ENCODE measurements at places on chromosomes 6 and 20.

- DNase-seq = no peak
Measured at GRCh38 chr6:104699593-104700329, 160.0 kb downstream of the HACE1 start.

DNA sequence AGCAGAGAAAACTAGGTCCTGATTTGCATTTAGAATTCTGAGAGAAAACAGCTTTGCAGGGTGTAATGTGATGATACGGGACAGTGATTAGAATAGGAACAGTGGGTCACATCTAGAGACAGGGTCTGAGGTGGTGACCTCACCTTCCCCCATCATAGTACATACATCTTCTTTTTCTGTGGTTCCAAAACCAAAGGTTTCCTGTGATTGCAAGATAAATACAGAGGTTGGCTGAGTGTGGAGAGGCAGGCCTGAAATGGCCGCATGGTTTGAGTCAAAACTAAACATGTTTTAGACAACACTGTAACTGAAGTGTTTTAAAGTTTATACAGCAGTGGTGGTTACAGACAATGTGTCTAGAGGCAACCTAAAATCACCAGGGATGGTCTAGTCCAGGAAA is 10.4 kb upstream of the NT5DC1 start:
- DNase-seq = peak; percentile 2

GRCh38 chr6:156774863-156775405 is 2.2 kb upstream of the ARID1B start:
- no peak for DNase-seq

- DNase-seq = no peak
Measured at GRCh38 chr6:129710450-129711270, 683 bp upstream of the ARHGAP18 start.

- no peak for DNase-seq
Measured at GRCh38 chr6:96907498-96907897, 9.8 kb upstream of the NDUFAF4 start.

GRCh38 chr6:154689493-154690255 is 43.5 kb upstream of the SCAF8 start:
- DNase-seq = no peak

- no peak for DNase-seq
Measured at GRCh38 chr20:44616604-44616964, 34.2 kb downstream of the PKIG start.

- DNase-seq = no peak
Measured at GRCh38 chr6:115945306-115945705, 115.4 kb downstream of the FRK start.

GRCh38 chr6:149201068-149201655 is 116.3 kb upstream of the TAB2 start:
- no peak for DNase-seq

GRCh38 chr20:57223648-57224489 is 42.6 kb downstream of the BMP7 start:
- no peak for DNase-seq

- no peak for DNase-seq
Measured at GRCh38 chr20:33095249-33095648, 15.8 kb downstream of the BPIFB4 start.

DNA sequence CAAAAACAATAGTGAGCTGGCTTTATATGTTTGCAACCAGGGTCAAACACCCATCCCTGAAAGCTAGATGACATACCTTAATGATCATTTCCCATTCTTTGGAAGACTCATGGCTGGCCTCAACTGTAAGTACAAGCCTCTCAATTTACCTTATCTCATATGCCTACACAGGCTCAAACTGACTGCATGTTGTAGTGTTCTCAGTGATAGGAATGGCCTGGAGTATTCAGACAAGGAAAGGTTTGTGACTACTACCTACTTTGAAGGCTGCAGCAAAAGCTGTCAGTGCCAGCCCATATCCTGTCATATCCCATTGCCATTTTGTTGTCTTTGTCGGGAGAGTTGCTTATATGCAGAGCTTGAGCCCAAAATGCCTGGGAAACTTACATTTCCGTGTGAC is 205.2 kb upstream of the MOCS1 start:
- no peak for DNase-seq

DNA sequence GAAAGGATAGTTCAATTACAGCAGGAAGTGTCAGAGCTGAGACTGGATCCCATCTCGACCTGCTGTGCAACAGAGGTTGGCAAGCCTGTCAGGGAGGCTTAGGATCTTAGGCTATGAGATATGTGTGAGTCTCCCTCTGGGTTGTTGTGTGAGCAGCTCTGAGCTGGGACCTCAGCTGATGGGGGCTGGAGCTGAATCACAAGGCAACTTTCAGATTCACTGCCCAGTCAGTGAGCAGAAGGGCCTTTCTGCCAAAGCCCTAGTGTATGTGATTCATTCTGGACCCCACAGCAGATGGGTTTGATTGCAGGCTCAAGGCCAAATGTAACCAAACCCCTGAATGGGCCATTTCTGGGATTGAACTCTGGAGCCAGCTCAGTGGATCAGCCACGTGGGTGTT is 4.5 kb downstream of the PI3 start:
- no peak for DNase-seq

DNA sequence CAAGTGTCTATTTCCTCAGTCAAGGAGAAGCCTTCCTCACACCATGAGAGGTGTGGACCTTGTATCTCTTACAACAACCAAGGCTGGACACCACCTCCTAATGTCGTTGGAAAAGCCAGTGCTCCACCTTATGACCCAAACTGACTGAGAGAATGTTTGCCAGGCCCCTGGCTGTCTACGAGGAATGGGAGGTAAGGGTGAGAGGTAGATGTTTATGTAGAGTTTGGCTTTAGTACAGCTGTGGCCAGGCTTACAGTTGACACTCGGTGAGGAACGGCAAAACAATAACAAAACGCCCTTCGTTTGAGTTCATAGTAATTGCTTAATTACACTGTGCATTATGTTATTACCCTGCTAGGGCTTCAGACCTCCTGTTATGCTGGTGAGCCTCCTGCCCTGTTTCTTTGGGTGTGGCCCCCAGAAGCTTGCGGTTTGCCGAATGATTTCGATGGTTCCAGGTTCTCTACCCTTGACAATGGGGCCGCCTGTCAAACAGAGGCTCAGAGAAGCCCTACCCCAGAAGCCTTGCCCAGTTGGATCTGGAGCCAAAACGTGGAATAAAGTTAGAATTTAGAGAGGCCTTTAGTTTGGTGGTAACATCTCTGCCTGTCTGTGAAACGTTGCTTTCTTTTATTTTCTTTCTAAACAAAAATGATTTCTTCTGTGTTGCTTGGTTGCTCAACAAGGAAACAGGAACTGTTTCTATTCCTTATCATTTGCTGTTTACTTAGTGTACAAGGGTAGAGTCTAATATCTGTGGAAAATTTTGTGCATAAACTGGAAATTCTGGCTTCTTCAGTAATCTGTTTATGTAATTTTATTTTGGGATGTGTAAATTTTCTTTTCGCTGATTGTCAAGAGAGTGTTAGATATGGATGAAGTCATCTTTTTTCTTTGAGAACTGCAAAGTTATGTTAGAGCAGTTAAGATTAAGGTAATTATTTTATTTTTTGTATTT is 60.4 kb upstream of the FOXQ1 start:
- no peak for DNase-seq

DNA sequence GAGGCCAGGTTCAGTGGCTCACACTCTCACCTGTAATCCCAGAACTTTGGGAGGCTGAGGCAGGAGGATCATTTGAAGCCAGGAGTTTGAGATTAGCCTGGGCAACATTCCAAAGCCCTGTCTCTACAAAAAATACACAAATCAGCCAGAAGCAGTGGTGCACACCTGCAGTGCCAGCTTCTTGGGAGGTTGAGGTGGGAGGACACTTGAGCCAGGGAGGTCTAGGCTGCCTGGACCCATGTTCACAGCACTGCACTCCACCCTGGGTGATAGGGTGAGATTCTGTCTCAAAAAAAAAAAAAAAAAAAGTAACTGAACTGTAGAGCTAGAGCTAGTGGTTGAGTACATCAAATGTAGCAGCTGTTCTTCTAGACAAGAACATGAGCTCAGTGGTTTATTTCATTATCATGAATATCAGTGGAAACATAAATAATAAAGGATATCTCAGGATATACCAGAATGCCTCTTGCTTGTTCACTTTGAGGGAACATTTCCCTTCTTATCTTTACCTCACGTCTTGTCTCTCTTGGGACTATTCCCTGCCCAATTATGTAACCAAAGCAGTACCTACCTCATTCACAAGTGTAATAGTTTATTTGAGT is 17.6 kb downstream of the NANP start:
- DNase-seq = no peak

DNA sequence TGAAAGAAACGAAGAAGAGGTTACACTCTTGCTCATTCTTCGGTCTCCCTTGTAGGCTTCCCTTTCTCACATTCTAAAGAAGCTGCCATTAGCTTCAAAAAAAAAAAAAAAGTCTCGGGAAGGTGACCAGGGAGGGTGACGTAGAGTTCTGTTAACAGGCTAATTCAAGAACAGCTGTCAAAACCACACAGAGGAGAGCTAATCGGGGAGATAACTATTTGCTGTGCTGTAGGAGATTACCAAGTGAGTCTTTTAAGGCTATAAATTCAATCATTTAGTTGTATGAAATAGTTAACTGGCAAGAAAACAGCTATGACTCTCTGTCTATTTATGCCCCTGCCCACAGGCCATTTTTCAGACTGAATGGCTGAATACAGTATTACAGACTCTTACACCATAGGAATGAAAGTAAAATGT is 256.8 kb downstream of the SYNE1 start:
- DNase-seq = no peak

DNA sequence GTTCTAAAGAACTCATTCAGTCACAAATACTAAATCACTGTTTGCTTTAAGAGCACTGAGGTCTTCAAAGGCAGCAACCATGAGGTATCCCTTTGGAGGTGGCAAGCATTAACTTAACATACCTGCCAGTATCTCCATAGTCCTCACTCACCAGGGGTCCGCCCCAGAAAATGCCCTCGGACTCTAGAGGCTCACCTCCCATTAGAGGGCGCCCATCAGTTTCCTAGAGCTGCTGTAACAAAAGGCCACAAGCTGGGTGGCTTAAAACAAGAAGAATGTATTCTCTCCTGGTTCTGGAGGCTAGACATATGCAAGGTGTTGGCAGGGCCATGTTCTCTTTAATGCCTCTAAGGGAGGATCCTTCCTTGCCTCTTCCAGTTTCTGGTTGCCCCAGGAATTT is 12.0 kb upstream of the RNGTT start:
- no peak for DNase-seq

DNA sequence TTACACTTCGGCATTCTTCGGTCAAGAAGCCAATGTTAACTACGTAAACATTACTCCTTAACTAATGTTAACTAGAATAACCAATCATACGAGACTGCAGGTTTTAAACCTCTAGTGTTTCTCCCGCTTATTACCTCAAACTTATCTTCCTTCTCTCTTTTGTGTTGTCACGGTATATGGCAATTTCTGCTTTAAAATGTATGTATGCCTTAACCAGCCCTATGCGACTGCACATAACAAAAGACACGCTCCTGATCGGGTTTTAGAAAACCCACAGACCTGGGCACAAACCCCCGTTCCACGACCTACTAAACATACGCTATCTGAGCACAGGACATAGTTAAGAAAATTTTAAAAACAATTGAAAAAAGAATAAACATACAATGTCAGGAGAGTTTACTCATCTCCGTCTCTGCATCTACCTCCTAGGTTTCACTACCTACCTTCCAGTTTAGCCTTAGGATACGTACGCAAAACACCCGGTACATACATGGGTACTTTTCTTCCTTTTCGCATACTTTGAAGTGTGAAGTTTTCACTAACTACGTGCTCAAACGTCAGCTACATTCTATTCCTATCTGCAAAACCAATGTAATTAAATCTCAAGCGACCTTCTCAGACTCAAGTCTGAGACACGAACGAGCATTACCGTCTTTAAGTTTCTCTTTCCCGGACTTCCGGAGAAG is 1.1 kb downstream of the CD164 start:
- no peak for DNase-seq

GRCh38 chr6:116994447-116994846 is 117.4 kb downstream of the RFX6 start:
- no peak for DNase-seq

GRCh38 chr20:6698056-6698455 is 69.4 kb upstream of the BMP2 start:
- DNase-seq = no peak

GRCh38 chr20:33769043-33769442 is 37.2 kb downstream of the ZNF341 start:
- no peak for DNase-seq

- no peak for DNase-seq
Measured at GRCh38 chr6:80437221-80437620, 330.8 kb downstream of the BCKDHB start.

DNA sequence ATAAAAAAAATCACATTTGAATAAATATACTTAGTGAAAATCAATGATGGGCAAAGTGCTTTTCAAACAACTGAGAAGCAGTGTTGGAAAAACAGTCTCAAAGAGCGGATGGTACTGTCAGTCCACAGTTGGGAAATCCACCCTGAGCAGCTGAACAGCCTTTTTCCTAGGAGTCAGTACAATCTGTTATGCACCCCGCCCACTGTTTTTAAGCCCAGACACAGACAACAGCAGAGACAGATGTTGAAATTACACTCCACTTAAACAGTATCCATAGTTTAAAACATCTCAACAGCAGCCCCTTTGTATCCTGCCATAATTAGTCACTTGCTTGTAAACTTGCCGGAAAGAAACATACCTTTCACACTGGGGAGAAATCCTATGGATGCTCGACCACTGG is 372 bp downstream of the KIAA0408 start:
- DNase-seq = no peak

- DNase-seq = no peak
Measured at GRCh38 chr20:22626496-22626895, 42.1 kb upstream of the FOXA2 start.

DNA sequence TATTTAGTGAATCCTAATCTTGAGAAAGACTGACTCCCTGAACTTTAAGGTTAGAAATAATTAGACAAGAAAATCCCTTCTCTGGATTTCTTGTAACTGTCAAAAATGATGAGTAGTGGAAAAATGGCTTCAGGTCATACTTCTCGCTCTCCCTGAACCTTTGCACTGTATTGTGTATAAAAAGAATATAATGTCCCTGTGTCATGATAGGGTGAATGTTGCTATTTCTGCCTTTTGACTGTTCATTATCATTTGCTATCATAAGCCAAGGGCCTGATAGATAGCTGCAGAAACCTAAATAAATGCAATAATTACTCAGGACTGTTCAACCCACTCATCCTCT is 39.3 kb downstream of the ALDH8A1 start:
- no peak for DNase-seq

DNA sequence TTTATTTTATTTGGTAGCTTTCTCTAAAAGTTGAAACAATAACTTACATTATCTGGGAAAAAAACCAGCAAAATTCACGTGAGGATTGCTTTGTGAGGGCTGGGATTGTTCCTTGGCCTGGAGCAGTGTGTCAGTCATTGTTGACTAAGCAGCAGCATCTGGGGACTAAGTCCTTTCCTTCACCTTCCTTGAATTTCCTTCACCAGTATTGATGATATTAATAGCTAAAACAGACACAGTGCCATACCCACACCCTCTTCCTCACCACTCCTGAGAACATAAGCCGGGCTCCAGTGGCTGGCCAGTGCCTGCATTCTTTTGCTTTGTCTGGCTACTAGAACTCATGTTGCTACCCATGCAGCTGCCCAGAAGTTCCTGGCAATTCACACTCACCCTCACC is 23.7 kb downstream of the PLCB1 start:
- DNase-seq = no peak

Data from stimulated activated naive B cell treated with anti-CD40 and anti-IgM and Interleukin-4, amounts not matched to agents 10 μg/mL and 1 μg/mL and 100 μg/mL, for 72 hours (primary cell).